Stimulated activated CD4-positive, alpha-beta T cell treated with anti-CD3 and anti-CD28 coated beads, Interleukin-12 subunit alpha, Interleukin-12 subunit beta, amount 100 ng/mL, for 24 hours (primary cell): ENCODE measurements at places on chromosomes 11 and 22.

- no peak for DNase-seq
Observed at GRCh38 chr22:35642305-35642741, 5.9 kb upstream of the APOL6 start.

- DNase-seq = no peak
Observed at GRCh38 chr11:87391496-87391895, 353.8 kb downstream of the TMEM135 start.

DNA sequence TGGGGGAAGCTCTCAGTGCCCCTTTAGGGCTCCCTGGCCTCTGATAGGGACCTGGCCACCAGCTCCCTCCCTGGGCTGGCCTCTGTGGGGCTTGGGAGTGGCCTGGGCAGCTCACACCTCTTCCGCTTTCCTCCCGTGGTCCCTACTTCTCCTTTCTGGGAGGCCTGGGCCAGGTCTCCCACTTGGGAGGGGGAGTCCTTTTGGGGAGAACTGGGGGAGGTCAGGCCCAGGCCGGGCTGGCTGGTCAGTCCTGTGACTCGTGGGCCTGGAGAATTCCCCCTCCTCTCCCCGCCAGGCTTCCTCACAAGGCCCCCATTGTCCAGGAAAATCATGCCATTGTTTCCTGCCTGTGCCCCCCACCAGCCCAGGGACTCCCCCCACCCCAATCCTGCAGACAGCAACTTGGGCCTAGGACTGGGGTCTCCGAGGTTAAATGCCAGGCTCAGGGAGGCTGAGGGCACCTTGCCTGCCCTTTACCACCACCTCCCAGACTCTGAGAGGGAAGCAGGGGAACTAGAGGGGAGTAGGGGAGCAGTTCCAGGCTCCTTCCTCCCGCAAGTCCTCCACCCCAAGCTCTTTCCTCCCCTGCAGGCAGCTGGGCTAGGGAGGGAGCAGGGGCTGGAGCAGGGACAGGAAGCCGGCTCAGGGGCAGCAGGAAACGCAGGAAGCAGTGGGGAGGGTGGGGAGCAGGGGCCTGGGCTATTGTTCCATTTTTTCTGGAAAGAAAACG is 2.8 kb downstream of the MAP3K11 start:
- DNase-seq = no peak

DNA sequence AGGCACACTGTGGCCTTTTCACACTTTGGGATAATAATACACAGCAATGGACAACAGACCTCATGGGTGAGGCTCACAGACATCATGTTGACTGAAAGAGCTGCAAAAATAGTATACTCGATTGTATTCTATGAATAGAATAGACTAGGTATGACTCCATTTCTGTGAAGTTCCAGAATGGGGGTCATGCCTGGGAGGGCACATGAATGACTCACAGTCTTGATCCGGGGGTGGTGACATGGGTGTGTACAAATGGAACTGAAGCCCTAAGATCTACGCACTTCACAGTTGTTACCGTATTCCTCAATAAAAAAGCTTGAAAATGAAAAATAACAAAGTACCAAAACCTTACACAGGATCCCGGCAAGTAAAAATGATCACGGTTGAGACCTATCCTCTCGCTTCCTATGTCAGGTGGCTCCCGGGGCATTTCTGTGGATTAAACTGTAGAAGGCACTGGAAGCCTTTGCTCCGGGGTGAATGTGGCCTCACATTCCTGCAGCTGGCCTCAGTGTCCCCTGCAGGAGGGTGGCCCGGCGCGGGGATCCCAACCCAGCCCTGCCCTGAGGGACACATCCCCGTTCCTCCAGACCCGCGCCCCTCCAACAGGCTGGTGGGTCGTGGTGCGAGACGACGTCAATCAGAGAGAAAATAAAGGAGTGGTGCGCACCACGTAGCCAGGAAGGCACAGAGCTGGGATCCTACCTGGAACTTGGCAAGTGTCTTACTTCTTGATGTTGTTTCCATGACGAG is 75.9 kb downstream of the NECTIN1 start:
- no peak for DNase-seq

GRCh38 chr22:30386960-30387827 is at the start of gene RNF215:
Gene RNF215 (minus strand): TSS chr22:30387411. CDS start chr22:30387313, 98 bp downstream.
- peak; percentile 52 for DNase-seq

GRCh38 chr11:69409812-69410645 is 71.4 kb upstream of the LINC01488 start:
- no peak for DNase-seq

DNA sequence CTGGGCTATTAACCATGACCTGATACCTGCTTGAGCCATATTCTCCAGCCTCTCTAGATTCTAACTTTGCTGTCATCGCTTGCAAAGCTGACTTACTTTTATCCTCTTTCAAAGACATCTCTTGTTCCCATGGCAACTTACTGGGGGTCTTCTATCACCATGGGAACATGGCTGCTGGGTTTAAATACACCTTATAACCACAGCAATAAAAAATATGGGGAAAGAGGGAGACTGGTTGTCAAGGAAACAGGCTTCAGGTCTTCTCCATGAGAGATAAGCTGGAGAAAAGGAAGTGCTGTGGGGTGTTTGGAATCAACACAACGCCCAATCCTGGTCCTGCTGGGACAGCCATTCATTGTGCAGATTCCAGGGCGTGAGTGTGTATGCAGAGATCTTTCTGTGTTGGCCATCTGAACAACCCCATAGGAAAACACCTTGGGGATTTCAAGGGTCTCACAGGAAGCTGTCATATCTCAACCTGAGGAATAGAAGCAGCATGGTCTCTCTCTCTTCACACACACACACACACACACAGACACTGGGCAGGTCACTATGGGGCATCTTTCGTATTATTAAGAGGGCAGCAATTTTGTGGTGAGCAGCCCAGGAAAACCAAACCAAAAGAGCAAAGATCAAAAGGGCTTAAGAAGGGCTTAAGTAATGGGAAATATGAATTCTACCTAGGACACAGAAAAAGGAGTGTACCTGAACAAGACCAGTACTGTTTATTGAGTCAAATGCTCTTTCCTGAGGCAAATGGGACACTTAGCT is 344.7 kb upstream of the NCAM1 start:
- DNase-seq = no peak

DNA sequence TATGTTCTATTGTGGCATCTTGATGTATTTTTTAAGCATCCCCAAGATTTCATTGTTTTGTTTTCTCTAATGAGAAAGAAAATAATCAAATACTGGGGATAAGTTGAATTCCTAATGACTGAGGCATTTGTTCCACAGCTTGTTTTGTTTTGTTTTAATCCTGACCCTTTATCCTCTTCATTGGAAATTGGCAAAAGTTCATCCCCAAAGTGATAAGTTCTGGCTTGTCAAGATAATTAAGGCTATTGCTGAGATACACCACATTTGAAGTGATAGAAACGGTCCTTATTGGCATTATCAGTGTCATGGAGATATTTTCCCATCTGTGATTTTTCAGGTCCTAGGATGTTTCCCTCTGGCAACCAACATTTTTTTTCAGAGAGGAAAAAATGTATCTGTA is 65.0 kb downstream of the SLC36A4 start:
- DNase-seq = no peak
